Cortex of kidney (tissue), 1 donor: ENCODE measurements at places on chromosomes 6 and 20.

- no peak for DNase-seq
Observed at GRCh38 chr6:84809455-84809854, 45.1 kb upstream of the TBX18 start.

DNA sequence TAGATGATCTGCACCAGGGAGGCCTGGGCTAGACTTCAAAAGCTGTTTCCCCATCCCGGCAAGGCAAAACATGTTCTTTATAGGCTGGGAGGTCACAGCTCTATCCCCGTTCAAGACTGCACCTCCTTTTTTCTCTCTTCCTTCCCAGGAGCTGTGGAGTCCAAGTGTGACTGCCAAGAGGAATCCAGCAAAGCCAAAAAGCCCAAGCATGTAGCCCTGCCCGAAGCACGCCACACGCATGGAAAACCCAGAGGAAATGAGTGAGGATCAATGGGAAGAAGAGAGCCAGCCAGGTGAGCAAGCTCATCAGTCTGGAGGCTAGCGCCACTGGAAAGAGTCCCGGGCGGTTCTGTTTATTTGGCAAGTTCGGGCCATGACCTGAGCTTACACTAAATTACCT lies 240.4 kb downstream of the PRL start:
- DNase-seq, result no peak

- no peak for DNase-seq
Observed at GRCh38 chr6:35972471-35973367, 51.7 kb downstream of the SLC26A8 start.

GRCh38 chr20:24469116-24469893 lies at the start of gene SYNDIG1:
Gene SYNDIG1, plus strand, starts transcription at chr20:24469629. Its CDS starts 73,469 bp downstream, at chr20:24543098.
- DNase-seq, result no peak

DNA sequence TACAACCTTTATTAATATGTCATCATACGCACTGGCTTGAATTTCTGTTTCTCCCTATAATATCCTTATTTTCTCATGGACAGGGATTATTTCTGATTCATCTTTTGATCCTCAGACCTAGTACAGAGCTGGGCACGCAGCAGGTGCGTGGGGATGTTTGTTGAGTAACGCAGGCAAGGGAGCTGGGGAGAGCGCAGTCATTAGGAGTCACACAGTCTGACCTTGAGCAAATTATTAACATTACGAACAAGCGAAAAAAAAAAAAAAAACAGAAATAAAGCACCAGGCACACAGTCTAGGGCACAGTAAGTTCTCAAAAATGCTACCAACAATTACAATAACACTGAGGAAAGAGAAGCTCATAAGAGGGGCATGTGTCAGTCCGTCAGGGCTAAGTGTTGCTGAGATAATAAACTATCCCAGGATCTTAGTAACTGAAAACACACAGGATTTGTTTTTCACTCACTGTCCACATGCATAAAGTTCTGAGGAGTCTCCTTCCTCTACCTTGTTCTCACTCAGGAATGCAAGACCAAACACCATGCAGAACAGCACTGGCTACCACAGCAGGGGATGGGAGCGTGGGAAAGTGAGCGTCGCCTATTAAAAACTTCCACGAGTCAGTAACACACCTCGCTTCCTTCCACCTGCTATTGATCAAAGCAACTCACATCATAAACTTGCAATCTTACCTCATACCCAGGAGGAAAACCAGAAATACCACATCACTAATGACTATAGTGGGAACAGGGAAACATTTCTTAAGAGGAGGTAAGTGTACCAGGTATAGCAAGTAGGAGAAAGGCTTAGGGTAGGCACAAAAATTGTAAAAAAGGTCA lies 56.9 kb downstream of the PDE10A start:
- no peak for DNase-seq

- no peak for DNase-seq
Observed at GRCh38 chr6:13001927-13002326, 285.4 kb downstream of the PHACTR1 start.

- no peak for DNase-seq
Observed at GRCh38 chr20:7714549-7714948, 225.7 kb downstream of the HAO1 start.

DNA sequence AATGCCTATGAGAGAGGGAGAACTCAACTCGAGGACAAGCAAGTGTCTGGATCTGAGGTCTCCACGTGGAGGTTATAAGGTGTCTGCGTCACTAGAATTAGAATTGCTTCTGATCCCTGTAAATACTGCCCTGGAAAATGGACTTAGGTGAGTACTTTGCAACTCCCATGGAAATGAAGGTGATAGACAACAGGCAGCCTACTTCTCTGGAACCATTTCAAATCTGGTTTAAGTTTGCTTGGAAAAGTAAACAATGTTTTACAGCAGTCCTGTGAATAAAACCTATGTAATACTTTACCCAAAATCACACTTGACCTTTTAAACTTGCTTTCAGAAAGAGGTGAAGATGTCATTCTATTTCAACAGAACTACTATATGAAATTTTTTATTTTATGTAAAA lies 70.1 kb upstream of the TENT5A start:
- no peak for DNase-seq

DNA sequence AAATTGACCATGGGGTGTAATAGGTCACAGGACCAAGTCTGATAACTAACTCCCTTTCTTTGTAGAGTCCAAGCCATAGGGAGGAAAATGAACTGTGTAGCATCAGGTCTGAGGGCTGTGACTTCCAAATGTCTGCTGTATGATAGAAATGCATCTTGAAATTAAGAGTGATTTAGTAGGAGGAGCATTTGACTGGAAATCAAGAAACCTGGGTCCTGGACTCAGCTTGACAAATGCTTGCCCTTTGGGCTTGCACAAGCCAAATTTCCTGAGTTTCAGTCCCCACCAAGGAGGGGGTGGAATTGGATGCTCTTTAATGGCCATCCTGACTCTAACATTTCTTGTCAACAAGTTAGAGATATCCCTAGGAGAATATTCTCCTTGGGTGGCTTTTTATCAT lies 187.0 kb downstream of the PDE7B start:
- DNase-seq, result no peak

DNA sequence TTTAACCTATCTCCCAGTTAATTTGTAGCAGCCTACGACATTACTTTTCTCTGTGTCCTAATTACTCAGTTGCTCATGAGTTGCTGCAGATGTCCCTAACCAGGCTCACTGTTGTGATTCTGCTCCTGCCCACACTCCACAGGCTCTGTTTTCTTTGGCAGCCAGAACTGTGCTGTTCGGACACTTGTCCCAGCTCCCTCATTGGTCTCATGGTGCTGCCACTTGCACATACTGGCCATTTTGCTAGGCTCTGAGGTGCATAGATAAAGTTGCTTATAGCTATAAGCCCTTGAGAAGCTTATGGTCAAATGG lies 55.0 kb downstream of the NOX3 start:
- DNase-seq, result no peak

- no peak for DNase-seq
Observed at GRCh38 chr6:130600880-130601341, 226.3 kb upstream of the SMLR1 start.

DNA sequence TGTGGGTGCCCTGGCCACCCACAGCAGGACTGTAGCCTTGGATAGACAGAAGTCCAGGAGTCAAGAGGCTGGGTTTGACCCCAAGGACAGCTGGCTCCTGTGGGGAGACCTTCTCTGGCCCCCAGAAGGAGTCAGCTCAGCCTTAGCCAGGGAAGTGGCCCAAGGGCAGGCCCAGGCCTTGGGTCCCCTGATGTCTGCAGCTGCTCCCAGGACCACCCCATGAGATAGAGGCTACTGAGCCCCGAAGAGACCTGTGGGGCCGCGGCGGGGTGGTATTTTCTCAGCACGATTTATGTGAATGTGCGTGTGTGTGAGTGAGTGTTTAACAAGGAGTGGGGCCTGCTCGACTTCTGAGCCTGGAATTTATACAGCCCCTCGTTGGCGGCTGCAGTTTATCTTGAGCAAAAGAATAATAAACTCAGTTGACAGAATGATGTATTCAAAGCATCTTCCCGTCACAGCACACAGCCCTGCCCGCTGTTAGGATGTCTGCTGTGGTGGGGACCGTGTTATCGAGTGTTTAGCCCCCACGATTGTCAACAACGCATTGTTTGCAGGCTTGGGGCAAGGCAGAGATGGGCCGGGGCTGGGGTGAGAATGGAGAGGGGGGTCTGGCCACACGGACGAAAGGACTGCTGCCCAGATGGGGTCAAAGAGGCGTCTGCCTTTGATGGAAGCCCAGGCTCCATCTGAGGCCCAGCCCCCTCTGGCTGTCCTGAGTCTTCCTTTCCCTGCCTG lies 163.3 kb downstream of the VEGFA start:
- no peak for DNase-seq

GRCh38 chr6:161462148-161462547 lies 188.3 kb upstream of the AGPAT4 start:
- DNase-seq, result no peak
